ENCODE measurements at places on chromosomes 4 and X.
A peak's percentile ranks its signal among the peaks of the same experiment; 100 is the strongest.

DNA sequence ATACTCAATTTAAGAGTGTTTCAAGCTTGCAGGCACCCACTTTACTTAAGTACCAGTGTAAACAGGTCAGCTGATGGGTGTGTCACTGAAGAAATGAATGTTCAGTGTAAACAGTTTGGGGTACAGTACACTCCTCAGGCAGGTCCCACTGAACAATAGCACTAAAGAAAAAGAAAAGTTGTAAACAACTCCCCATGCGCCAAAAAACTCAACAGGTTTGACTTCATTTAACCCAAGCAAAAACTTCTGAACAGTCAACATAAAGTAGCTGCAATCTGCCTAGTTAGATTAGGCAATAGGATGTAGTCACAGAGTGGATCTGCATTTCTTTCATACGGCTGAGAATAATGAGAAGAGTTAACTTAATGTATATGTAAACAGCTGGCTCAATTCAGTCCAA lies 93.2 kb downstream of the FAM13A start:
- no peak for DNase-seq

DNA sequence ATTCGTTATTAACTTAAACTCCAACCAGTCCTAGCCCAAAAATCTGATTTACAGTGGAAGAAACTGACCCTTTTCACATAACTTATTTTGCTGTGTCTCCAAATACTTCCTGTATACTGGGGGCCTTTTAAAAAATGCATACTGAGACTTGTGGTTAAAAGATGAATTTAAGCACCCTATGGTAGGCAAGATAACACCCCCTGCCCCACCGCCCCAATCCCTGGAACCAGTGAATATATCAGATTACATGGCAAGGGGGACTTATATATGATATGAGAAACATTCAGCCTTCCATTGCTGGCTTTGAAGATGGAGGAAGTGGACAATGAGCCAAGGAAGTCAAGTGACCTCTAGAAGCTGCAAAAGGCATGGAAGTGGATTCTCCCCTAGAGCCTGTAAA lies 3.1 kb upstream of the CLCN3 start:
- no peak for DNase-seq

DNA sequence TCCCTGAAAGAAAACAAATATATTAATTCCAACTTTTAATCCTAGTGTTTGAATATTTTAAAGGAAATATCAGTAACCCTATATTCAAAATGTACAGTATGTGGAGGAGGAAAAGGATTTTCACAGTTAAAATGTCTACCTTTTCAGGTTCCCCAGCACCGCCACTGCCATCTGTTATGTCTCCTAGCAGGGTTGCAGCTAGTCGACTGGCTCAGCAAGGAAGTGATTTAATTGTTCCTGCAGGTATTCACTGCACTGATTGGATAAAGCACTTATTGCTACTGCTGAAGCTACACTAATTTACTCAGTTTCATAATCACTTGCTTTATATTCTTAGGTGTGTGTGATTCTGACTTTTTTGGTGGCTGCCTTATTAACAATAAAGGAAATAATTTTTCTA lies 65.5 kb upstream of the FHDC1 start:
- DNase-seq, result no peak

DNA sequence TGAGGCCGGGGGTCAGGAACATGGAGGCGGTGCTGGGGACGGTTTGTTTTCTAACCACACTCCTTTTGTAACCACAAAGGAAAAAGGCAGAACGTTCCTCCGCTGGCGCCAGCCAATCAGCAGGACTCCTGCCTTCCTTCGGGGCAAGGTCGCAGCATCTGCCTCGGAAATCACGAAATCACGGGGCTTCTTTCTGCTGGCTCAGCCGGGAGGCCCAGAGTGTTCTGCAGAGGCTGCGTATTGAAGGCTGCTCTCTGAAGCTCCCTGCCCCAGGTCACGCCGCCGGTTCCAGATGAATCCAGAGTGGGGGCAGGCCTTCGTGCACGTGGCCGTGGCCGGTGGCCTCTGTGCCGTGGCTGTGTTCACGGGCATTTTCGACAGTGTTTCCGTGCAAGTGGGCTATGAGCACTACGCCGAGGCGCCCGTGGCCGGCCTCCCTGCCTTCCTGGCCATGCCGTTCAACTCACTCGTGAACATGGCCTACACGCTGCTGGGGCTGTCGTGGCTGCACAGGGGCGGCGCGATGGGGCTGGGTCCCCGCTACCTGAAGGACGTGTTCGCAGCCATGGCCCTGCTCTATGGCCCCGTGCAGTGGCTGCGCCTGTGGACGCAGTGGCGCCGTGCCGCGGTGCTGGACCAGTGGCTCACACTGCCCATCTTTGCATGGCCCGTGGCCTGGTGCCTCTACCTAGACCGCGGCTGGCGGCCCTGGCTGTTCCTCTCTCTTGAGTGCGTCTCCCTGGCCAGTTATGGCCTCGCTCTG lies 9.4 kb downstream of the TMEM187 start:
- DNase-seq, result no peak

GRCh38 chr4:139299536-139299935 lies 1.8 kb upstream of the NAA15 start:
- DNase-seq, result no peak

DNA sequence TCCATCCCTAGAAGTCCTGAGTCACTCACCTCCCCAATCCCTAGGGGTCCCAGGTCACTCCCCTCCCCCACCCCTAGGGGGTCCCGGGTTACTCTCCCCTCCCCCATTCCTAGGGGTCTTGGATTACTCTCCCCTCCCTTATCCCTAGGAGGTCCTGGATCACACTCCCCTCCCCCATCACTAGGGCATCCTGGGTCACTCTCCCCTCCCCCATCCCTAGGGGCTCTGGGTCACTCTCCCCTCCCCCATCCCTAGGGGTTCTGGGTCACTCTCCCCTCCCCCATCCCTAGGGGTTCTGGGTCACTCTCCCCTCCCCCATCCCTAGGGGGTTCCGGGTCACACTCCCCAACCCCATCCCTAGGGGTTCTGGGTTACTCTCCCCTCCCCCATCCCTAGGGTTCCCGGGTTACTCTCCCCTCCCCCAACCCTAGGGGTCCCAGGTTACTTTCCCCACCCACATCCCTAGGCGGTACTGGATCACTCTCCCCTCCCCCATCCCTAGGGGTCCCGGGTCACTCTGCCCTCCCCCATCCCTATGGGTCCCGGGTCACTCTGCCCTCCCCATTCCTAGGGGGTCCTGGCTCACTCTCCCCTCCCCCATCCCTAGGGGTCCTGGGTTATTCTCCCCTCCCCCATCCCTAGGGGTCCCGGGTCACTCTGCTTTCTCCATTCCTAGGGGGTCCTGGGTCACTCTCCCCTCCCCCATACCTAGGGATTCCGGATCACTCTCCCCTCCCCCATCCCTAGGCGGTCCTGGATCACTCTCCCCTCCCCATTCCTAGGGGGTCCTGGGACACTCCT lies 2.1 kb downstream of the ASMTL start:
- DNase-seq, result peak; percentile 73

DNA sequence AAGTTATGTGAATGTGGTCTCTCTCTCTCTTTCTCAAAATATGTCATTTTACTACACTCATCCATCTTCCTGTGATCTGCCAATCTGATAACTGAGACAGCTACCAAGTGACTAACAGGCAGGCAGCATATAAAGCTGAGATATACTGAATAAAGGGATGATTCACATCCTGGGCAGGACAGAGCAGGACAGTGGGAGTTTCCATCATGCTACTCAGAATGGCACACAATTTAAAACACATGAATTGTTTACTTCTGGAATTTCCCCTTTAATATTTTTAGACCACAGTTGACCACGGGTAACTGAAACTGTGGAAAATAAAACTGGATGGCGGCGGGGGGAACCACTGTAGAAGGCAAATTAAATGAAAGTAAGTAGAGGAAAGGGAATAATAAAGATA lies 58.6 kb upstream of the DCTD start:
- DNase-seq, result no peak

DNA sequence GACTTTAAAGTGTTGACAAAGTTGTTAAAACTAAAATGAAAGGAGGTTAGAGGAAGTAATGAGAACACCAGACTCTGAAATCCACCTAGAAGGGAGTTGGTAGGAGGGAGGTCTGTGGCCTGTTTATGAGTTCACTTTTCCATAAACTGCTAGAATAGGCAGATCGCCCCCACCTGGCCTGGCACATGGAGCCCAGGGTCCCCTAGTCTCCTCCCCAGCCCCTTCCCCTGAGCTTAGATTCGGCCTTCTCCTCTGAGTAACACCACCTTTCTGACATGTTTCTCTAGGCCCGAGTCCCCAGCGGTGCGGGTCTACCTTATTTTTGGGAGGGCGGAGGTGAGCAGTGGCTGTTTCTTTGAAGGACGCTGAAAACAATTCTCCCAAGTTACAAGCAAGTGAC lies 54.5 kb upstream of the FAT1 start:
- DNase-seq, result no peak

DNA sequence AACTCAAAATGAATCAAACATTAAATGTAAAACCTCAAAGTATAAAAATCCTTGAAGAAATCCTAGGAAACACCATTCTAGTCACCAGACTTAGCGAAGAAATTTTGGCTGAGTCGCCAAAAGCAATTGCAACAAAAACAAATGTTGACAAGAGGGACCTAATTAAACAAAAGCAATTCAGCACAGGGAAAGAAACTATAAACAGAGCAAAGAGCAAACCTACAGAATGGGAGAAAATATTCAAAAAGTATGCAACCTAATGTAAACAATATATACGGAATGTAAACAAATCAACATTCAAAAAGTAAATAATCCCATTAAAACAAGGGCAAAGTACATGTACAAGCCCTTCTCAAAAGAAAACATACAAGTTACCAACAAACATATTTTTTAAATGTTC lies 974.7 kb downstream of the TRAM1L1 start:
- DNase-seq, result no peak

DNA sequence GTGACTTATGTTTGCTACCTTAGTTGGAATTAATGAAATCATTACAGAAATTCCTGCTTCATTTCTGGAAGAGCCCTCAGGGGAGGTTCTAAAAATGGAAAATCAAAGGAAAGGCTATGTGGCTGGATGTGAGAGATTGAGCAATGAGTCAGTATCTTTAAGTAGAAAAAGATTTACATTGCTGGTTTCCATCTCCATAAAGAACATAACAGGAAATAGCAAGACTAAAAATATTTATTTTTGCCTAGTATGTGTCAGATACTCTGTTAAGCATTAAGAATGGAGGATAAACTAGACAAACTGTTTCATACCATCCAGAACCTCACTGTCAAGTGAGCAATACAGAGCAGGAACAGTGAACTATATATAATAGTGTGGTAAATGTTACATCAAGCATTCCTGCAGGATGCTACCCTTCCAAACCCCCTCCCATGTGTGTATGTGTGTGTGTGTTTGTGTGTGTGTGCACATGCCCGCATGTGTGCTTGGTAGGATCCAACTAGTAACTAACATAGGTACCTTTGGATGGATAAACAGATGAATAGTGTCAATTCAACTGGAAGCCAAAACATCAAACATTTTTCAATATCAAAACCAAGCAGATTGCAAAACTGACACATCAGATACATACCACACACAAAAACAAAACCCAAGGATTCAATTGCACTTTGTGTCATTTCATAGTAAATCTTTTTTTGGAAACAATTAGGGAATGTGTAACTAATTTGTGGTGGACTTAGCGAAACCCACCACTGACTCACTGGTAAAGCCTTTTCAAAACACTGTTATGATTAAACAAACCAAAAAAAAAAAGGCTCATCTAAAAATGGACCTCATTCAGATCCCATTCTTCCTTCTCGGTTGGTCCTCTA lies 223.4 kb downstream of the SHROOM3 start:
- DNase-seq, result no peak

GRCh38 chr4:26854701-26855100 lies 5.9 kb upstream of the STIM2 start:
- no peak for DNase-seq

- DNase-seq, result no peak
Observed at GRCh38 chr4:53371049-53371448, 5.2 kb upstream of the SCFD2 start.

DNA sequence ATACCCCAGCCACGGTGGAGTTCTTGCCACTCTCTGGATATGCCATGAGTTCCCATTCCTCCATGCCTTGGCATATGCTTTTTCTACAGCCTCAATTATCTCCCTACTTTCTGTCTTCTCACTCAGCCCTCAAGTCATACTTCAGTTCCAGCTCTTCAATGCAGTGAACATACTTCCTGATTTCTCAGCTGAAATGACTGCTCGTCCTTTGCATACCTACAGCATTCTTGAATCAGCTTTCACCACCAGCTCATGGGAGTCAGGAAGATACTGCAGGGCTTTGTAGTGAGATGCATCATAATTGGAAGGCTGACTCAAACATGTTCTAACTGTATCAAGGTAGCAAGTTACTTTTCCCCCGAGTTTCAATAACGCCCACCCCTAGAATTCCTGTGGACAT lies 118.4 kb downstream of the APBB2 start:
- DNase-seq, result no peak

- no peak for DNase-seq
Observed at GRCh38 chrX:3450881-3451570, 104.6 kb upstream of the MXRA5 start.

- no peak for DNase-seq
Observed at GRCh38 chr4:117700111-117700892, 334.0 kb upstream of the NDST3 start.

DNA sequence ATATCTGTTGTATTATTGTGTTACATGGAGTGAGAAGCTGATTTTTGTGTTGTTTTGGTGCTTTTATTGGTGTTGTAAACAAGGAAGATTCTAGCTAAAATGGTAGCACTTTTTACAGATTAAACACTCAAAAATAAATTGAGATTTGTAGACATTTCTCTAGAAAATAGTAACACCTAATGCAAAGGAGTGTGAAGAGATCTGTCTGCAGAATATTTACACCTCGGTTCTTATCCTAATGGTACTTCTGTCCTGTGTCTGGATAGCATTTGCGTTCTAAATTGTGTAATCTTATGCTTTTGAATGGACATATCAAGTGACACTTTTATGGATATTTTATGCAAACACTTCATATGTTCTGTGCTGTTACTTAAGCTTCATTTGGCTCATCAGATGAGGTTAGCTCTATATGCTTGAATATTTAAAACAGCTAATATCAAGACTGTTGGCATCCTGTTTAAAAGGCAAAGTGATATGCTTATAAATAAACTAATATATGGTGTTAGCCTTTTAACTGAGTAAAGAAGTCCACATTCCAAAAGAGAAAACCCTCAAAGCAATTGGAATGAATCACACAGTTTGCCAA lies 6.0 kb downstream of the PCDH7 start:
- no peak for DNase-seq

DNA sequence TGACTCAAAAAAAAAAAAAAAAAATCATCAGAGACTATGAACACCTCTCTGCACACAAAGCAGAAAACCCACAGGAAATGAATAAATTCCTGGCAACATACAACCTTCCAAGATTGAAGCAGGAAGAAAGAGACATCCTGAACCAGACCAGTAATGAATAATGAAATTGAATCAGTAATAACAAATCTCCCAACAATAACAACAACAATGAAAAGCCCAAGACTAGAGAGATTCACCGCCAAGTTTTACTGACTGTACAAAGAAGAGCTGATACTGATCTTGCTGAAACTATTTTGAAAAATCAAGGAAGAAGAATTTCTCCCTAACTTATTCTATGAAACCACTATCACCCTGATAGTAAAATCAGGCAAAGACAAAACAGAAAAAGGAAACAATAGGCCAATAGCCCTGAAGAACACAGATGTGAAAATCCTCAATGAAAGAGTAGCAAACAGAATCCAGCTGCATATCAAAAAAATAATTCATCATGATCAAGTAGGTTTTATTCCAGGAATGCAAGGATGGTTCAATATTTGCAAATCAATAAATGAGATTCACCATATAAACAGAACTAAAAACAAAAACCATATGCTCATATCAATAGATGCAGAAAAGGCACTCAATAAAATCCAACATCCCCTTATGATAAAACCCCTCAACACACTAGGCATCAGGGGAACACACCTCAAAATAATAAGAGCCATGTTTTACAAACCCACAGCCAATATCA lies 31.0 kb upstream of the PLK4 start:
- no peak for DNase-seq

Measured in coronary artery (tissue), 2 donors.